BJ (cell line): ENCODE measurements at places on chromosomes 5 and 9. TPM values are rescaled to one million over a fixed set of nuclear protein-coding genes. Genes with fewer than 3 reads are reported as not detected.

DNA sequence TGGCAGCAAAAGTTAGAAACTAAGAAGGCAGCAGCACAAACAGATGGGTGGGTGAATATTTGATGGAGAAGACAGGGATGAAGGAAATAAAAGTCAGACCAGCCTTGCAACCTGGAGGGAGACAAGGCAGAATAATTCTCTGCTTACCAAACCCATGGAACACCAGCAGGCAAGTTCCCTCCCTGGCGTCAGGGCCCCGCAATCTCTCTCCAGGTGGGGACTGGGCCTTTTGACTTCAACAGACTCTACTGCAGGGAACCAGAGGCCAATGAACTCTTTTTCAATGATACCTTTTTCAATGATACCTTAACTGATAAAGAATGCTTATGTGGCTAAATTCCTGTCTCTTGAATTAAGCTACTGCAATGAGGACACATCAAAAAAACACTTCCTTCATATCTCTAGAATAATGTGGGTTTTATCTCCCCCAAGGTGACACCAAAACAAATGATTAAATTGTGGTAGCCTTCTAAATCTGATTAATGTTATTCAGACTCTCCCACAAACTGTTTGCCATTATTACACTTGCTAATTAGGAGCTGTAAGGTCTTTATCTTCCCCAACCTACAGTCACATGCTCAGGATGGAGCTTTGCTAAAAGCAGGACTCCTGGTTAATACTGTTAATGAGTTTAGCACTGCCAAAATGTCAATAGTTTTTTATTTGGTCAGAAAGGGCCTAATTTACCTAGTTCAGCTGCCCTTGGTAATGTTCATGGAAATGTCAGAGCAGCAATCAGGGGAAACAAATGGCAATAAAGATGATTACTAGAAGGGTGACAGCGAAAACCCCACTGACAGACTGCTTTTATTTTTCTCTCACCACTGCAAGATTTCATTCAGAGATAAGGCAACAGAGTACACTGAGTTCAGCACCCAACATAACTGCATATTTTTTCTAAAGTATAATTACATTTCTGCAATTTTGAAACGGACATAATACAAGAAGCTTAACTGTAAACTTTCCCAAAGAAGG lies 165.5 kb downstream of the TSSK1B start:
- no peak for DNase-seq

- peak; percentile 19 for DNase-seq
These were observed 26.3 kb upstream of the CDKN2AIPNL start for GRCh38 chr5:134437847-134438581.

DNA sequence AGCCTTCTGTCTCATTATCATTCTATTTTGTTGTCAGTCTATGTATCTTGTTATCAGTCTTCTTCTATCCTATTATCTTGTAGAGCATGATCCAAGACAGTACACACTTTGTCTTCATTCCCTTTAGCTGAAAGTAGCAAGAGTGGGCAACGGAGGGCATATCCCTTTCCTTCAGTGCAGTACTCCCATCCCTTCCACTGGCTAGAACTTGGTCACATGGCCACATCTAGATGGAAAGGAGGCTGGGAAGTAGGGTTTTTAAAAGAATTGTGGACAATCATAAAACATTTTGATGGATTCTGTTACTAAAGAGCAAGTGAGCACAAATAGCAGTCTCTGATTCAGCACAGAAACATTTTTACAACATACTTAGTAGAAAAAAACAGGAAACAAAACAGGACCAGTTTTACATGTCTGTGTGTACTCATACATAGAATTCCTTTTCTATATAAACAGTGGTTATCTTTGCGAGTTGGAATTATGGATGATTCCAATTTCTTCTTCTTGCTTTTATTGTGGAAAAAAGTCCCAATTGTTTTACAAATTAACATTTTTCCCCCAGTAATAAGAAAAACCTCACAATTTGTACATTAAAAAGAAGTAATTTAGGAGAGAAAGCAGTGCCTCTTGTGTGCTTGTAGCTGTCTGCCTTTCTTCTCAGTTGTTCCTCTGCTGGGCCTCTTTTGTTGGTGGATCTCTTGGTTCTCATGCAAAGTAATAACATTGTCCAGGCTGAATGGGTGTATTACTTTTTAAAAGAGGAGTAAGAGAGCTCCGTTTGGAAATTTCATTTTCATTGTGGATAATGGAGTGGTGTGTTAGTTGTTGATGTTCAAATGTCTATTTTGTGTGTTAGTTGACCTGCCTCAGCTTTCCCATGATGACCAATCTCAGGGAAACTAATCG lies 410.9 kb upstream of the TRPC7 start:
- DNase-seq: peak; percentile 80

- no peak for DNase-seq
These were observed 126.4 kb downstream of the TTLL11 start for GRCh38 chr9:121966706-121967105.

DNA sequence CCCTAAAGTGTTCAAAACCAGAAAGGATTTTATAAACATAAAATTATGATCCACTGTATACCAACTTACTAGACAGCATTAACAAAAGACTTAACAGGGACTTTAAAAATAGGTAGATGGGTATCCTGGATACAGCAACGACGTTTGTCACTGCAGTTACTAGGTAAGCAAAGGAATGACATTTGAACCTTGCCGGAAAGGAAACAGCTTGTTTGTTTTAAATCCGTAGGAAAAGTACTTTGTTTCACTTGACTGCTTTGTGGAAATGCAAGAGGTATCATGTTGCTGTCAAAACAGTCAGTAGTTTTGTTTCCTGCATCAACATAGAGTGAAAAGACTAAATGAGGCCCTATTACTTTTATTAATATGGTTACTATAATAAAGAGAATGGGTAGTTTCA lies 122.9 kb downstream of the CDC42SE2 start:
- no peak for DNase-seq

DNA sequence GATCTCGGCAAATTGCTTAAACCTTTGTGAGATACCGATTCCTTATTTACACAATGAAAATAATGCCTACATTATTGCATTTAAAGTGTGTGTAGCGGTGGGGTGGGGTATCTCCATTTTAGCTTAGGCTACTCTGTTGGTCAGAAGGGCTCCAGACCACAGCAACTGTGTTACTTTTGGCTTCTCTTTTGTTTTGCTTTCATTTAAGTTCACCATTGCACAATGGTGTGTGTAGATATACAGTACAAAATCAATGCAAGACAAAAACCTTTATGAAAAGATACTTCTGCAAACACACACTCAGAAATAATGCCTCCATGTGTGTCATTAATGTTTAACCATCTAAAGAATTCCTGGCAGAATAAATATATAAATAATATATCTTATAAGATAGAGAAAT lies 279.4 kb downstream of the FBXL17 start:
- no peak for DNase-seq

DNA sequence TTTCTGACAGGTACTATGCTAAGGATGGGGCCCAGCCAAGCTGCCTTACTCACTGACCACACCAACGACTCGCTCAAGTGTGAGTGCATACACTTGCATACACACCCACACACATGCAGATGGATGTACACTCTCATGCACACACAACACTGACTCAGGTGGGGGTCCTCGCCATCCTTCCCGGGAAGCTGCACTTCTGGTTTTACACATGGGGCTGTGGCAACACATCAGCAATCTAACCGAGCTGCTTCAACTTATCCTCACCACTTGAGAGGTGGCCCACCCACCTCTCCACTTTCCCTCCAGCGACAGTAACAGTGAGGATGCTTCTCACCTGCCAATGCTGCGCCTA lies 67.2 kb upstream of the SLC25A51 start:
- DNase-seq: no peak

DNA sequence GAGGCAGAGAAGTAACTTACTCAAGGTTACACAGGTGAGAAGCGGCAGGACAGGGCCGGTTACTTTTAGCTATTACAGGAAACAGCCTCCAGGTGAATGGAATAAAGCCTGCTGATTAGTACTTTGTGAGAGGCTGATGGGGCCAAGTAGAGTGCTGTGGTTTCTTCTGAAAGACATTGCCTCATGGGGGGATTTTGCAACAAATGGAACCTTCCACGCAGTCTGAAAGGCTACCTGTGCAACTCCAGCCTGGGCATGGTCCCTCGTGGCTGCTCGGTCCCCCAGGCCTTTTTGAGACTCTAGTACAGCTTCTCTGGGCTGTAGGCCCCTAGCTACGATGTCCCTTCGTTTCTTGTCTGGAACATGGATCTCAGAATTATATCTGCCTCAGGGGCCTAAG lies 2.0 kb downstream of the TMEM268 start:
- no peak for DNase-seq

Gene C9orf153
- polyA plus RNA-seq: 0.09 TPM in 1 of 2 replicates, not detected in the other

DNA sequence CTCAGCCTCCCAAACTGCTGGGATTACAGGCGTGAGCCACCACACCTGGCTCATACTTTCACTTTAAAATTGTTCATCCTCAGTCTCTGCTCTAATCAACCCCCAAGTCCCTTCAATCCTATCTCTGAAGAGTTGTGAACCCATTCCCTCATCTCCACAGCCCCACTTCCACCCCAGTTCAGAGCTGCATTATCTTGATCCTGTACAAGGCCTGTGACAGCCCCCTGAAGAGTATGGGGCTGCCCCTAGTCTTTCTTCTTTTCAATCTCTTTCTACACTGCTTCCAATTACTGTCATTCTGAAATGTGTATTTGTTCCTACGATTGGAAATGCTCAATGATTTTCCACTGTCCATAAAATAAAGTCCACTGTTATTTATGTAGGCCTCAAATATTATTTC lies 588.3 kb downstream of the RAB3C start:
- DNase-seq: no peak

DNA sequence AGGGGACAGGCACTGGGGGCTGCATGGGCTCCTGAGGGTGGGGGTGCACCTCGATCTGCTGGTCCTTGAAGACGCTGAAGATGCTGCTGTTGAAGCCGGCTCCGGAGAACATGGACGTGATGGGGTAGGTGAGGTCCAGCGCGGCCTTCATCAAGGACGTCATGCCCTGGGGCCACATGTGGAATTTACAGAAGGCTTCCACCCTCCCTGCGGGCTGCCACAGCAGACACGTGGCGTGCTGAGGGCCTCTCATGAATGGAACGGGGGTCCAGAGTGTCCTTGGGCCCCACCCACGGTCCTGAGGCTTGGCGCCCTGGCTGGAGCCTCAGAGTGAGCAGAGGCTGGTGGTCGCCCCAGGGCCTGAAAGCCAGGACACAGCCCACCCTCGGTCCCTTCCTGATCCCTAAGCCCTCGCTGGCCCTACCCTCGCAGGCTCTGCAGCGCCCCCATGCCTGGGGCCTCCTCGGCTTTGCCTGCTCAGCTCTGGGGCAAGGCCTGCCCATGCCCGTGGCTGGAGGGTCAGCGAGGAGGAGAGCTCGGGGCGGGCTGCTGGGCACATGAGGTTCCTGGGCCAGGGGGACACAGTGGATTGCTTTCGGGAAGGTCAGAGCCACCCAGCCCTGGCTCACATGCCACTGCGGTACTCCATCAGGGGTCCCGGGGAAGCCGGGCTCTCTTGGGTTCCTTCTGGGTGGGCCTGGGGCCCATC lies 5.3 kb upstream of the NSMF start:
- DNase-seq: no peak

- DNase-seq: no peak
These were observed 114.8 kb upstream of the FCN2 start for GRCh38 chr9:134765785-134766184.

DNA sequence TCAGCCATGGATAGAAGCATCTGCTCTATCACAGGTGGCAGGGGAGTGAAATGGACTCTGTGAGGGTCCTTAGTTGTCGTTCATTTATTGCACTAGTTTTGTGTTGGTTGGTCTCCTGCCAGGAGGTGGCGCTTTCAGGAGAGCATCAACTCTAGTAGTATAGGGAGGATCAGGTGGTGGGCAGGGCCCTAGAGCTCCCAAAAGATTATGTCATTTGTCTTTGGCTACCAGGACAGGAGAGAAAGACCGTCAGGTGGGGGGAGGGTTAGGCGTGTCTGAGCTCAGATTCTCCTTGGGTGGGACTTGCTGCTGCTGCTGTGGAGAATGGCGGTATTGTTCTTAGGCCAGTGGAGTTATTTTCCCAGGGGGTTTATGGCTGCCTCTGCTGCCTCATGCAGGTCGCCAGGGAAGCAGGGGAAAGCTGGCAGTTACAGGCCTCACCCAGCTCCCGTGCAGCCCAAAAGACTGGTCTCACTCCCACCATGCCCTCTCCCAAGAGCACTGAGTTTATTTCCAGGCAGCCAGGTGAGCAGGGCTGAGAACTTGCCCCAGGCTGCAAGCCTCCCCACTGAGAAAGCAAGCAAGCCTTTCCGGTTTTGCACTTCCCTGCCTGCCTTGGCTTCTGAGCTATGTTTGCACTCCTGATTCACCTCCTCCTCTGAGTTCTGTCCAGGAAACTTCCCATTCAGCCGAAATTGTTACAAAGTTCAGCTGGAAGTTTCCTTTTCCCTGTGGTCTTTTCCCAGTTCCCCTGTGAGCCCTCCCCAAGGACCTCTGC lies 317.3 kb downstream of the TAF11L14 start:
- no peak for DNase-seq

DNA sequence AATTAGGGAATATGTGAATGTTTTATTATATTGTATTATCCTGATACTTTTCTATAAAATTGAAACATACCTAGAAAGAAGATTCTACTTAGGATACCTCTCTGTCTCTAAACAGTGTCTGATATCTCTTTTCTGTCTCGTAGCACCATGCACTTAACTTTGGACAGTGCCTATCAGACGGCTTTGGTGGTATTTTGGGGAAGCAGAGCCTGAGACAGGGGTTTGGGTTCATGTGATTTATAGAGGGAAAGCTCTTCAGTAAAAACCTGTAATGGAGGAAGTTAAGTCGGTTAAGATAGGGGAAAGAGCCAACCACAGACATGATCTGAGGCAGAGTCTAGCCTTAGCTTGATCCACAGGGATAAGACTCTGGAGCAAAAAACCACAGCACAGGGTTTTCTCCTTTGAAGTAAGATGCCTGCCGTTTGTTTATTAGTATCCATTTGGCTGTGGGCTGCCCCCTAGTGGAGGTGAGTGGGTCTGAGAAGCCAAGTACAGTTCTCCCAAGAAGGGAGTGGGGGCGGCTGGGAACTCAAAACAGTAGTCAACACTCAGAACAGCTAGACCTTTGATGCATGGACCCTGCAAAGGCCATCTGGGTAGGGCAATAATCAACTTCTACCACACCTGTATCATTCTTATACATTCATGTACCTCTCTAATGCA lies 141.2 kb upstream of the ASTN2 start:
- DNase-seq: no peak

DNA sequence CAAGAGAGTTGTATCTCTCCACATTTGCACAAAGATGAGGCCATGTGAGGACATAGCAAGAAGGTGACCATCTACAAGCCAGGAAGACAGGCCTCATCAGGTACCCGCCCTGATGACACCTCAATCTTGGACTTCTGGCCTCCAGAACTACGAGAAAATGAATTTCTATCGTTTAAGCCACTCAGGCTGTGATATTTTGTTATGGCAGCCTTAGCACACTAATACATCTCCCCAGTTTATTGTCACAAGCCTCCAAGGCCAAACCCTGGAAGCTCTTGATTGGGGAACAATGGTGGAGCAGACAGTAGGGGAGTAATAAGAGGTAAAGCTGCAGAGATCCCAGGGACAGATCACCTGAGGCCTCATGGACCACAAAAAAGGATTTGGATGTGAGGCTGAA lies 7.7 kb upstream of the P4HA2 start:
- no peak for DNase-seq
